ENCODE measurements at places on chromosomes 1 and 21.
A peak's percentile ranks its signal among the peaks of the same experiment; 100 is the strongest.

GRCh38 chr1:171744986-171745385 is 3.1 kb upstream of the VAMP4 start:
- no peak for DNase-seq
- no peak overlapping the region for H3K4me3 ChIP-seq
- no peak overlapping the region for H3K27ac ChIP-seq
- H3K4me1 ChIP-seq: peaks cover 33% of the 10 kb centered on the region
- no peaks in the 10 kb centered on the region for H3K36me3 ChIP-seq

- H3K4me3 ChIP-seq: no peak overlapping the region
- H3K27me3 ChIP-seq: no peaks in the 10 kb centered on the region
- no peak for DNase-seq
- peaks cover 2% of the 10 kb centered on the region for H3K36me3 ChIP-seq
- no peak overlapping the region for H3K27ac ChIP-seq
These were observed 10.5 kb downstream of the MTX1 start for GRCh38 chr1:155218854-155219591.

DNA sequence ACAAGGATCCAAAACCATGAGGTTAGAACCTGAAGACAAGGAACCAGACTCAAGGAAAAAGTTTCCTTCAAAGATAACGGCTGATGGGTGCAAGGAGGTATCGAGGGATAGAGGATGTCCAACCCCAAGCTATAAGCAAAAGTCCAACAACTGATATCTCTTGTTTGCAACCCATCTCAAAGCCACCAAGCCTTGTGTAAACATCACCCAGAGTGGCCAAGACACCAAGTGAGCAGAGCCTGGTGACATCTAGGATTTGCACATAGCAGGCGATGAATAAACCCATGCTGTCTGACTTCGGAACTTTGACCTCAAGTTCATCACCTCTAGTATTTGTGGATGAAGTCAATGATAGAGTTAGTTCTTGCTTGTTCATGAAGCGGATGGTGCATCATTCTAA is 180.7 kb downstream of the ETS2 start:
- DNase-seq: no peak
- peaks cover 2% of the 10 kb centered on the region for H3K27me3 ChIP-seq
- H3K27ac ChIP-seq: no peak overlapping the region
- peaks cover 70% of the 10 kb centered on the region for H3K4me1 ChIP-seq

GRCh38 chr1:154403261-154403943 is 1.7 kb upstream of the IL6R start:
- no peaks in the 10 kb centered on the region for H3K27me3 ChIP-seq
- no peak overlapping the region for H3K27ac ChIP-seq
- no peak overlapping the region for H3K4me3 ChIP-seq
- no peaks in the 10 kb centered on the region for H3K36me3 ChIP-seq
- DNase-seq: no peak

- H3K4me3 ChIP-seq: no peak overlapping the region
- no peaks in the 10 kb centered on the region for H3K4me1 ChIP-seq
- no peak overlapping the region for H3K27ac ChIP-seq
- DNase-seq: no peak
These were observed 47.3 kb upstream of the PLPPR4 start for GRCh38 chr1:99216956-99217355.

DNA sequence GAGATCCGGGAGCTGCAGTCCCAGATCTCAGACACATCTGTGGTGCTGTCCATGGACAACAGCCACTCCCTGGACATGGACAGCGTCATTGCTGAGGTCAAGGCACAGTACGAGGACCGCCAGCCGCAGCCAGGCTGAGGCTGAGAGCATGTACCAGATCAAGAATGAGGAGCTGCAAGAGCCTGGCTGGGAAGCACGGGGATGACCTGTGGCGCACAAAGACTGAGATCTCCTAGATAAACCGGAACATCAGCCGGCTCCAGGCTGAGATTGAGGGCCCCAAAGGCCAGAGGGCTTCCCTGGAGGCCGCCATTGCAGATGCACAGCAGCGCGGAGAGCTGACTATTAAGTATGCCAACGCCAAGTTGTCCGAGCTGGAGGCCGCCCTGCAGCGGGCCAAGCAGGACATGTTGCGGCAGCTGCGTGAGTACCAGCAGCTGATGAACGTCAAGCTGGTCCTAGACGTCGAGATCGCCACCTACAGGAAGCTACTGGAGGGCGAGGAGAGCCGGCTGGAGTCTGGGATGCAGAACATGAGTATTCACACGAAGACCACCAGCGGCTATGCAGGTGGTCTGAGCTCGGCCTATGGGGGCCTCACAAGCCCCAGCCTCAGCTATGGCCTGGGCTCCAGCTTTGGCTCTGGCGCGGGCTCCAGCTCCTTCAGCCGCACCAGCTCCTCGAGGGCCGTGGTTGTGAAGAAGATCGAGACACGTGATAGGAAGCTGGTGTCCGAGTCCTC is 25.5 kb downstream of the ETV3L start:
- H3K27me3 ChIP-seq: peaks cover 18% of the 10 kb centered on the region
- DNase-seq: no peak

DNA sequence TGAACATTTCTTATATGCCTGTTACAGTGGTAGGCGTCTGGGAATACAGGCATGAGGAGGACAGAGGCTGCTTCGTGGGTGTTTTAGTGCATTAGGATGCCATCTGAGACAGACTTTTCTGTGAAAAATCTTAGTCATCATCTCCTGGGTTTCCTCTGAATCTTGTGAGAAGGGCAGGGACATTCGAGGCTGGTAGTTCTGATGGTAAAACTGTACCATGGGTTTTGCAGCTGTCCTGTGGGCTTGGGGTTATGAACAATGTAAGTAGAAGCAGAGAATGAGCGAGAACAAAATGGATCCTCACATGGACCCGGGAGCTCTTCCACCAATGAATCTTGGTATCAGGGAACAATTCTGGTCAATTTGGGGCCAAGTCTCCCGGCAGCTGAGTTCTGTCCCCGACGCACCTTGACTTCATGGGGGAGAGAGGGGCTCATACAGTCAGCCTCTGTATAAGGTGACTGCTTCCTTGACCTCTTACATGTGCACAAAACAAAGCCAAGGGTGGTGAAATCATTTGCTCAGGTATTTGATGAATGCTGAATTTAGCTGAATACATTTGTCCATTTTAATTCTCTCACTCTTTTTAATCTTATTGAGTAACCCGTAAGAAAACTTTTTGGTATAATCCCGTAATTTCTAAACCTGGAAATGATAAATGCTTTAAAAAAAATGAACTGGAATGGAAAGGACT is 63.6 kb upstream of the ERRFI1 start:
- peaks cover 4% of the 10 kb centered on the region for H3K36me3 ChIP-seq
- H3K4me1 ChIP-seq: peaks cover 60% of the 10 kb centered on the region
- H3K27me3 ChIP-seq: no peaks in the 10 kb centered on the region
- no peak overlapping the region for H3K4me3 ChIP-seq

DNA sequence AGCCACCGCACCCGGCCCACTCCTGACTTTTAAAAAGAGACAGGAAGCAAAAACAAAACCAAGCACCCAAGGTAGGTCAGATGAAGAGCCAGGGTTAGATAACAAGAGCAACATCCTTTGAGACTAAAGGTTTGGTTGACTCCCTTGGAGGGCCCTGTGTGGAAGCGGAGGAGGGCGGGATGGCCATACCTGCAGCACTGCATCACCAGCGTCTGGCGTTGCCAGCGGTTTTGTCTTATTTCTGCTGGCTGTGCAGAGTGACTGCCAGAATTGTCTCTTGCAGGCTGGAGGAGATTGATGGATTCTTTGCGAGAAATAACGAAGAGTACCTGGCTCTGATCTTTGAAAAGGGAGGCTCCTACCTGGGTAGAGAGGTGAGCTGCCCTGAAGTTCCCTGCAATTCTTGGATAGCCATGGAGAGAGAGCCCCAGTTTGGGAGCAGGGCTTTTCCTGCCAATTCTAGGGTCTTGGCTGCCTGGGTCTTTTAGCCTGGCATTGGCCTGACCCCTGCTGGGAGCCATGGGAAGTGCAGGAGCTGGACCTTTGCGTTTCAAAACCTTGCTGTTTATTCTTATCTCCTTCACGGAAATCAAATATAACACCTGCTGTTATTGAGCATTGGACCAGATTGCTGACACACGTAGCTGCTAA is 24.0 kb downstream of the QSOX1 start:
- peaks cover 7% of the 10 kb centered on the region for H3K36me3 ChIP-seq
- H3K27ac ChIP-seq: no peak overlapping the region
- no peak overlapping the region for H3K4me3 ChIP-seq
- peaks cover 2% of the 10 kb centered on the region for H3K4me1 ChIP-seq
- DNase-seq: peak; percentile 60
- H3K27me3 ChIP-seq: no peaks in the 10 kb centered on the region

DNA sequence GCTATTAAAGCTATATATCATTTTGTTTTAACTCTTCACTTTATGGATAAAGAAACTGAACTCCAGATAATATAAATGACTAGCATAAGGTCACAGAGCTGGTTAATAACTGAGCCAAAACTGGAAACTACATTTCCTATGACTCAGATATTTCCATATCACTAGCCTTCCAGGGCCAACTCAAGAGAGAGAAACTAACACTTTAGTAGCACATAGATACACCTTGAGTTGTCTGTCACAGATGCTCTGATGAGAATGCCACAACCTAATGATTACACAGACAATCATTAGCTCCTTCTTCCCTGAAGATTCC is 40.7 kb downstream of the NME7 start:
- H3K4me3 ChIP-seq: no peak overlapping the region
- H3K27ac ChIP-seq: no peak overlapping the region
- H3K27me3 ChIP-seq: no peaks in the 10 kb centered on the region
- peaks cover 5% of the 10 kb centered on the region for H3K36me3 ChIP-seq
- H3K4me1 ChIP-seq: peaks cover 6% of the 10 kb centered on the region
- DNase-seq: no peak

DNA sequence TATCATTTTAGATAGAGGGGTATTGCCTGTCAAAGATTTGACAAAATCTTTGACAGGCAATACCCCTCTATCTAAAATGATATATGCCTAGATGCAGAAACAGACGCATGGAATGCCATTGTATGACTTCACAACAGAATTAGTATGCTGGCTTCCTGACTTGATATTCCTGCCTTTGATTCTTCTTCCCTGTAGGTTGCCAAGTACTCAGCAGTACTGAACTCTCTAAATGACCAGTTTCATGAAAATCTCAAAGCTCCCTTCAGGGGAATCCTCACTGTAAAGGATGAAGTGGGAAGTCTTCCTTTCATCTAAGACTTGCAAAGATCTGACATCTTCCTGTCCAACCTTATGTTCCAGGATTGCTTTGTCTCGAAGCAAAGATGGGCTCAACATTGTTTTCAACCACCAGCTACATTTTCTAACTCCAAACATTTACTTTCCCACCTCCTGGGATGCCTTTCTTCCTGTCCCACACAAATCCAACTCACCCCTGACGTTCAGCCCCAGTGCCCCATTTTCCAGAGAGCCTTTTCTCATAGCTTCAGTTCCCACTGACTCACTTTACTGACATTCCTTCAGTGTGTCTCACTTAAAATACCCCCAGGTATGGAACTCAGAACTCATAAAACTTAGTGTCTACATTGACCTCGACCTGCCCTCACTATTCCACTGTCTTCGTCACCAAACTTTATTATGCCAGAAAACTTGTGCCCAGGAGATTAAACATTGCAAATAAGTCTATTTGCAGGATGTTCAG is 67.3 kb upstream of the KCNJ6 start:
- H3K4me1 ChIP-seq: no peaks in the 10 kb centered on the region
- no peaks in the 10 kb centered on the region for H3K36me3 ChIP-seq
- no peak overlapping the region for H3K27ac ChIP-seq
- no peak overlapping the region for H3K4me3 ChIP-seq

GRCh38 chr1:203289281-203289981 is 15.9 kb upstream of the BTG2 start:
- DNase-seq: no peak
- H3K4me3 ChIP-seq: peak overlapping the region; percentile 15
- no peaks in the 10 kb centered on the region for H3K27me3 ChIP-seq

DNA sequence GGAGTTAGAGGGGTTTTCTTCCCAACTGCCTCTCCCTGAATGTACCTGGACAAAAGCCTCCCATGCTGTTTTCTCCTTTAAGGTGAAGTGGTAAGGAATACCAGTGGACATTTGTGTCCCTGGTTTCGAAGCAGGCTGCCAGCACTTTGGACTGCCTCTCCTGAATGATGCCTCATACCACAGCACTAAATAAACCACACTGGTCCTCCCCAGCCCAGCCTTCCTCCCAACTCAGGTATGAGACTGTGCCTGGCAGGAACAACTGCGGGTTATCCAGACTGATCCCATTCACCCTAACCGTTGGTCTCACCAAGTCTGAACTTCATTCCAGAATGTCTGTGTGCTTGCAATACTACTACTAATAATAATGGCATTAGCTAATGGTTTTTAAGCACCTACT is 9.3 kb downstream of the COQ8A start:
- no peak overlapping the region for H3K27ac ChIP-seq
- no peak for DNase-seq
- no peaks in the 10 kb centered on the region for H3K36me3 ChIP-seq
- peaks cover 14% of the 10 kb centered on the region for H3K4me1 ChIP-seq
- no peak overlapping the region for H3K4me3 ChIP-seq
- no peaks in the 10 kb centered on the region for H3K27me3 ChIP-seq

- H3K4me3 ChIP-seq: no peak overlapping the region
- no peak overlapping the region for H3K27ac ChIP-seq
- H3K27me3 ChIP-seq: peaks cover 2% of the 10 kb centered on the region
These were observed 78.4 kb downstream of the BRINP3 start for GRCh38 chr1:190399233-190399632.

- H3K36me3 ChIP-seq: peaks cover 1% of the 10 kb centered on the region
- peak overlapping the region; percentile 91 for H3K4me3 ChIP-seq
- H3K27me3 ChIP-seq: no peaks in the 10 kb centered on the region
- no peak overlapping the region for H3K27ac ChIP-seq
These were observed 759 bp downstream of the SMYD3 start for GRCh38 chr1:246506367-246506673.

DNA sequence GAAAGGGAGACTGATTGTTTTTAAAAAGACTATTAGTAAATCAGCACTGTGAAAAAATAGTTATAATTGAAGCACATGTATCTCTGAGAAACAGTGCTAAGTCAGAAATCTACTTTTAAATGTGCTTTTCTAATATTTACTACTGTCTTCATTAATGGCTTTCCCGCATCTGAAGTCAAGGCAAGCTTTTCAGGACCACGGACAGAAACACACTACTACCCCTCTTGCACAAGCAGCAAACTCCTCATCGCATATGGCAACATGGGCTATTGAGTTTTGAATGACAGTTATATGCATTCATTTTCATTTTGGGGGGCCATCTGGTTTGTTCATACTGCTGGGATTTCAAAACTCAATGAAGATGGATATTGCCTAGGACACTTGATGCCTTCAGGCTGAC is 433.4 kb upstream of the CAMK1G start:
- peaks cover 11% of the 10 kb centered on the region for H3K27me3 ChIP-seq
- no peak overlapping the region for H3K4me3 ChIP-seq
- no peak for DNase-seq
- no peak overlapping the region for H3K27ac ChIP-seq
- H3K4me1 ChIP-seq: no peaks in the 10 kb centered on the region

- H3K27me3 ChIP-seq: no peaks in the 10 kb centered on the region
- H3K36me3 ChIP-seq: no peaks in the 10 kb centered on the region
- H3K4me1 ChIP-seq: peaks cover 38% of the 10 kb centered on the region
- peak overlapping the region; percentile 98 for H3K27ac ChIP-seq
These were observed 44.9 kb downstream of the CHAF1B start for GRCh38 chr21:36429947-36430546.
